ENCODE measurements at places on chromosomes 5 and 9.

GRCh38 chr5:179768326-179769085 is 25.3 kb upstream of the LTC4S start:
- DNase-seq: no peak

DNA sequence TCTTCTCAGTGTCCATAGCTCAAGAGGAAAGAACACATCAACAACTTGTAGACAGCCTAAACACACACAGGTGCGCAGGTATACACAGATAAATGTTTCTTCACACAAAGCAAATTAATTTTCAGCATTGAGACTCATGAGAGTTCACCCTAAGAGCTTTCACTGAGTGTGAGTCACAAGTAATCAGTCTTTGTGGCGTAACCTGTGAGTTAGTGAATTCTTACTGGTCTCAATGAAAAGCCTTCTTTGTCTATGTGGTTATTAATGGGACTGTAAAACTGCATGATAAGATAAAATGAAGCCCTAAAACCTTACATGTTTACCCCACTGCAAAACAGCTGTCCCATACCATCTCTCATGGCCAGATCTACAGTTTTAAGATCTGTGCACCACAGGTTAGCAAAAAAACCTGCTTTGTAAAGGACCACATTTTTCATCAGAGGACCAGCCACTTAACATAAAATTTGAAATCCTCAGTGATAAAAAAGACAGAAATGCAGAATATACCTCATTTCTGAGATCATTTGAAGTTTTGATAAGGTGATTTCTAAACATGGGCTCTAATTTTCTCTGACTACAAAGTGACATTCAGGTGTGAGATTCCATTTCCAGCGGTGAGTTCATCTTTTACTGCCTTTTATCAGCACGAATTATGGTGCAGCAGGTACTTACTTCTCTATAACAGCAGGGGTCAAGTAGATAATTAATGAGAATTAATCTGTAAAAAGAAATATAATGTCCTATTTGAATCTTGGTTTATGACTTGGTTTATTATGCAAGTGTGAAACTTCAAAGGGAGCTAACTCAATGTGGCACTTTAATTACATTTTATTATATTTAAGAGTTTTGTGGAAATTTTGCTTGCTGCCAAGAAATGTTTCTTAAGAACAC is 335.7 kb upstream of the PIK3R1 start:
- no peak for DNase-seq

- DNase-seq: no peak
Measured at GRCh38 chr5:57532513-57533497, 50.2 kb upstream of the ACTBL2 start.

DNA sequence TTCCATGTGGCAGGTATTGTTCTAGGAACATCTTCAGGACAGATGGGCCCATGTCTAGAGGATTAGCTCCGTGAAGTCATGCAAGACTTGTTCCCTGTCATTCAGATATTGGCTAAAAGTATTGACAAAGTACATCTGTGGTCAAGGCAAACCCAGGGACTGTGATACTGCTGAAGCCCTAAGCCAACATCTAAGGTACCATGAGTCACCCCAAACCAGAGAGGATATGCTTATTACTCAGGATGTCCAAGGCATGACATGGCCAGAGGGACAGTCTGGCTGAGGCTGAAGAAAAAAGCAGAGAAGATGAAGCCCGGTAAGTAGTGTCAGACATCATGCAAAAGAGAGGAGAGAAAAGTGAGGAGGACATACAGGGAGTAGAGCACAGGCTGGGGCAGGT is 31.0 kb downstream of the HMHB1 start:
- DNase-seq: no peak

DNA sequence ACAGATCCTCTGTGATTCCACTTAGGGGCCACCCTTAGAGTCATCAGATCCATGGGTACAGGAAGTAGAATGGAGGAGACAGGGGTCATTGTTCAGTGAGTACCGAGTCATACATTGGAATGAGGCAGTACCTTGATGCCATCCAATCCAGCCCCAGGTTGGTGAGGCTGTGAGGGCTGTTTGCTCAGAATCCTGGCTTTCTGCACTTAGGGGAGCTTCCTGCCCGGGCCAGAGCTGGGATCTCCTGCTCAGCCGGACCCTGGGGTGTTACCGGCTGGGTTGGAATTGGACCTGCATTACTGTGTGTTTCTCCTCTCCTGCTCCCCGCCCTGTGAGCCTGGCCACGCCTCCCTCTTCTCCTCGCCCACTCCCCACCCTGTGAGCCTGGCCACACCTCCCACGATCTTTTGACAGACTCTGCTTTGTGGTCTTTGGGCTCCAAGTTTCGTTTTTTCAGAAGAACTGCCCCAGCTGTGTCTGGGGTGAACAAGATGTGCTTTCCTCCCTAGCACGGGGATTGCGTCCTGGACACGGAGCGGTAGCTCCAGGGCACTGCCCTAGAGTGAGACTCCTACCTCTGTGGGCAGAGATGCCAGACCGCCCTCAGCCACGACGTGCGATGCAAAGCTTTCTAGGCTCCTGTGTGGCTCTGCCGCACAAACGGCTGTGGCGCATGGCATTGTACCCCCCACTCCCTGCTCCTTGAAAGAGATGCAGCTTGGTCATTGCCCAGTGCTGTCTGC is 15.4 kb downstream of the TRAF2 start:
- DNase-seq: no peak

GRCh38 chr9:124813041-124813440 is 36.1 kb downstream of the OLFML2A start:
- DNase-seq: no peak

- no peak for DNase-seq
Measured at GRCh38 chr5:168239325-168239724, 52.1 kb upstream of the WWC1 start.

GRCh38 chr9:87603854-87604490 is 106.3 kb downstream of the DAPK1 start:
- DNase-seq: no peak
